ENCODE measurements at places on chromosomes 16 and 17.
A peak's percentile ranks its signal among the peaks of the same experiment; 100 is the strongest.

GRCh38 chr17:72976971-72977770 is 115.3 kb downstream of the SLC39A11 start:
- DNase-seq = no peak

DNA sequence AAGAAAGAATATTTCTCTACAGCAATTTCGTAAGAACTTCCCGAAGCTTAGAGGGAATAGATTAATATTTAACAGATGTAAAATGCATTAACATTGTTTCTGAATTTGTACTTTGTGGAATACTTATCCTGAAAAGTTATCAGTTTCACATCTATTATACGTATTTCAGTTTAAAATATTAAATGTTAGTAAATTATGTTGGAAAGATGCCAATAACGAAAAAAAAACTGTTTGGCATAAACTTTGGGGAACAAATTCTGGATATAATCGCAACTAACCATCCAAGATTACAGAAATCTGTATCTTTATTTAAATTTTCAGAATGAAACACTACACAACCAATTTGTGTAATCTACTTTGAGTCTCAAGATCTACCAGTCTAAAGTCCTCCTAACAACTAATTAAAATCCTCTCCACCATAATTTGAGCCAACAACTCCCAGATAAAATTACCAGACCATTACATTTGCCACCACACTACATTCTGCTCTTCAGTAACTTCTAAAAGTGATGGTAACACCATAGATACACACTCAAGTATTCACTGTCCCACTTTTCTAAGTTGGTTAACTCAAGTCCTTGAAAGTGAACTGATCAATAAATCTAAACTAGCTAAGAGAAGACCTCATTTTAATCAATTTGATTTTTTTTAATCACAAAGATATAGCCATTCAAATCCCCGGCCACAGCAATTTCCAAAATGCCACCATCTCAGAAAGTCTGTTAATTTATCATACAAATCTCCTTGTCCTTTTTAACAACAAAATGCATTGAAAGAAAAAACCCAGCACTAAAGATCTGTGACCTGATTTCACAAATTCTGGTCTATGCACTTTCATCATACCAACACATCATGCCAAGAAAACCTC is 2.0 kb downstream of the SIAH1 start:
- no peak for DNase-seq

GRCh38 chr17:28473542-28473941 is at the start of gene SLC13A2:
TSS of gene SLC13A2 (plus strand) at chr17:28473644. CDS start at chr17:28473713, 69 bp downstream.
- DNase-seq = peak; percentile 8

GRCh38 chr16:58200004-58200797 is 2.3 kb upstream of the CSNK2A2 start:
- no peak for DNase-seq

GRCh38 chr17:38459567-38459966 is 31.3 kb downstream of the ARHGAP23 start:
- peak; percentile 70 for DNase-seq

DNA sequence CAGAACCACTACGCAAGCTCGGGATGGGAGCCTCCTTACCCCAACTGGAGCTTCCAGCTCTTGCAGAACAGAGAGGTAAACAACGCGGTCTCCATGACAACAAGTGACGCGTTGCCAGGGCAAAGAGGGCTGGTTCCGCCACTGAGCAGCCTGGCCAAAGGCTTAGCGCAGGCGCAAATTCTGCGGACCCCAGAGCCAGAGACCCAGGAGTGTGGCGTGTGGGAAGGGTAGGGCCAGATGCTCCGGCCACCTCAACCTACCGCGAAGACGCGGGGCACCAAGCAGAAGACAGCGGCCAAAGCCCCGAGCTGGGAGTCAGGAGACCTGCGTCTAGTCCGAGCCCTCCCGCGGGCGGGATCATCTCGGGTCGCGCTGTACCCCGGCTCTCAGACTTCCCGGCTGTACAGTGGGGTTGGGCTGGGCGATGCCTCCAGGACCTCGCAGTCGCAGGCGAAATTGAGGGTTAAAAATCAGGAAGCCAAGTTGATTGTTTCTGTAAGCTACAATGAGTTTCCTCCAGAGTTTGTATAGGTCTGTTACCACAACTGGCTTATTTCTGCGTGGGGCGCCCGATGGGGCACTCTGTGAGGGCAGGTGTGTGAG is at the start of gene TEKT1:
TEKT1 (minus strand) TSS at position 69 of the 603 bp plus-strand sequence. CDS start 1,353 bp downstream, outside the sequence.
- DNase-seq = no peak

- DNase-seq = no peak
Observed at GRCh38 chr17:17633310-17633709, 41.8 kb upstream of the PEMT start.

DNA sequence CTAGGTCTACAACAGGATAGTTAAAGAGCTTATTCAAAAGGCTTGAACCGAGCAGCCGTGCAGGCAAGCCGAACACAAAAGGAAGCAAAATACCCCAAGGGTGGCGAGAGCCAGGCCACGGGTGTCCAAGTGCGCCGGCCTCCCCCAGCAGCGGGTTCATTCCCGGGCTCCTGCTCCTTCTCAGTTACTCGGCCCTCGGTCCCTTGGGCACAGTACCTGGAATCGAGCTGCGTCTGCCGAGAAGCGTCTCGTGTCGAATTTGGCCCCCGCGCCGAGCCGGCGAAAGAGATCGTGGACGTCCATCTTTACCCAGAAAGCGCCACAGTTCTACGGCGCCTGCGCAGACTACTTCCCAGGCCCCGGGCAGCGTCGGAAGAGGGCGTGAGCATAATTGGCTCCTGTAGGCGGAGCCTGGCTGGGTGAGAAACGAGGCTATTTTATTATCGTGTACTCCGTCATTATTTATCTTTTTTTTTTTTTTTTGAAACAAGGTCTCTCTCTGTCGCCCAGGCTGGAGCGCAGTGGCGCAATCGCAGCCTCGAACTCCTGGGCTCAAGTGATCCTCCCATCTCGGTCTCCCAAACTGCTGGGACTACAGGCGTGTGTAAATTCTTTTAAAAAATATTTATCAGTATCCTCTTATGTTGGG is at the start of gene DDX52:
DDX52 (minus strand) TSS at position 329 of the 649 bp plus-strand sequence; CDS start at position 303, 26 bp downstream.
- peak; percentile 91 for DNase-seq

DNA sequence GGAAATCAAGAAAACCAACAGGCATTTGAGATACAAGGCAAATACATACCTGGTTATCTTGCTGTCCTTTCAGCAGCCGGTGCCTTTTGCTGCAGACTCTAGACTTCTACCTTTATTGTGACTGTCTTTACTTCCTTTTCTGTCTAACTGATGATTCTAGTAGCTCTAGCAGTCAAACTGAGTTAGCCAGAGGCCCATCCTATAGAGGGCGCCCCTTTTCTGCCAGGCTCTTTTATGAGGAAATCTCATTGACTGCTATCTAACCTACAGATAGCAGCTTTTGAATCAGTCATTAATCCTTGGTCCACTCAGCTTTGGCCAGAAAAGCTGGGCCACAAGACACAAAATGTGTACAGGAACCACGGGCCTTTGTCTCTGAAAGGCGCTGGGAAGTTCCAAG is 87.5 kb upstream of the WSB1 start:
- no peak for DNase-seq

DNA sequence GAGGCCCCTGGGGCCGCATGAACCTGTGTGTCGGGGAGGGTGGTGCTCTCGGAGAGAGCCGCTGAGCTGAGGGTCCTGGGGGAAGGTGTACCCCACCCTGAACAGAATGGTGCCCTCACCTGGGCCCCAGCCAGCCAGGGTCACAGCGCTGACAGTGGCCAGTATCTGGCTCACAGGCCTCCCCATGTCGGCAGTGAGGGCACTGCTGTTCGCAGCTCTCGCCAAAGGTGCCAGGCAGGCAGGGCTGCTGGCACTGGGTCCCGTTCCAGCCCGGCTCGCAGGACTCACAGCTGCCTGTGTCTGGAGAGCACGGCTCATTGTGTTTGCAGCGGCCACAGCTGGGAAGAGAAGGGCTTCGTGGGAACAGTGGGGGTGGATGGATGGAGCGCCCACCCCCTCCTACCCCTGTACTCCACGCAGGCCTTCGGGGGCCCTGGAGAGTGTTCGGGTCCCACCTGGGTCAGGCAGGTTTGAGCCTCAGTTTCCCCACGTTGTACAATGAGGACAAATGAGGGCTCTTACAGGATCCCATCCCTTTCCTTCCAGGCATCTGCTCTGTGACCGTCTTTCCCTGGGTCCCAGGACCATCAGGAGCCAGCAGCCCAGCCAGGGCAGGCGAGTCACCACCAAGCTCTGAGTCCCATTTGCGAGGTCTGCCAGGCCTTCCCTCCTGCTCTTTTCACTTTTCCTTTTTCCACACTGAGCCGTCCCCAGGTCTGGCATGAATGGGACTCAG is 5.0 kb downstream of the SCARF1 start:
- no peak for DNase-seq

DNA sequence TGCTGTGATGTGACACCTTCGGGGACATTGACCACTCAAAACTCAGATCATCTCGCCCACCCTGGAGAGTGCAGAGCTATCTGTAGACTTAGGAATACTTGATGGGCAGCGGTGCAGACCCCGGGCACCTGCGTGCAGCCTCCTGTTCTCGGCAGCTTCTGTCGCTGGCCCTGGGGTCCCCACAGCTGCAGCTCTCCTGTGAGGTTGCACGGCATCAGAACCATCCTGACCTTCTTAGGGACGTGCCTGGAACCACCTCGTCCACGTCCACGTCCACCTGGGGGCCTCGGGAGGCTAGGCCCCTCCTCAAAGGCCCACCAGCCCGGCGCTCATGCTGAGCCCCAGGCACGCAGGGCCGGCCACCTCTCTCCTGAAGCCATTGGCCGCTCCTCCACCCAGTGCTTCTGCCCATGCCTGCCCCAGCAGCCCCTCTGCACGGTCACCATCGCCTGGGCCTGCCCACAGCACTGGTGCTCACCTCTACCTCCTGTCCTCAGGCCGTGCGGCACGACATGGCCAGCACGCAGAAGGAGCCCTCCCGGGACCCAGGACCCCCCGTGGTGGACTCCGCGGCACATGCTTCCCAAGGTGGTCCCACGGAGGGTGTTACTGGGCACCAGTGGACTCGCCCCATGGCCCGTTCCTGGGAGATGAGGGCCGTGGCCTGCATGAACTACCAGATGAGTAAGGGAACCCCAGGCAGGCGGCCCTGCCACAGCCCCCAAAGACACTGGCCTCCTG is 2.3 kb upstream of the WFIKKN1 start:
- no peak for DNase-seq

GRCh38 chr17:3693141-3693540 is 2.8 kb downstream of the P2RX5 start:
- no peak for DNase-seq

DNA sequence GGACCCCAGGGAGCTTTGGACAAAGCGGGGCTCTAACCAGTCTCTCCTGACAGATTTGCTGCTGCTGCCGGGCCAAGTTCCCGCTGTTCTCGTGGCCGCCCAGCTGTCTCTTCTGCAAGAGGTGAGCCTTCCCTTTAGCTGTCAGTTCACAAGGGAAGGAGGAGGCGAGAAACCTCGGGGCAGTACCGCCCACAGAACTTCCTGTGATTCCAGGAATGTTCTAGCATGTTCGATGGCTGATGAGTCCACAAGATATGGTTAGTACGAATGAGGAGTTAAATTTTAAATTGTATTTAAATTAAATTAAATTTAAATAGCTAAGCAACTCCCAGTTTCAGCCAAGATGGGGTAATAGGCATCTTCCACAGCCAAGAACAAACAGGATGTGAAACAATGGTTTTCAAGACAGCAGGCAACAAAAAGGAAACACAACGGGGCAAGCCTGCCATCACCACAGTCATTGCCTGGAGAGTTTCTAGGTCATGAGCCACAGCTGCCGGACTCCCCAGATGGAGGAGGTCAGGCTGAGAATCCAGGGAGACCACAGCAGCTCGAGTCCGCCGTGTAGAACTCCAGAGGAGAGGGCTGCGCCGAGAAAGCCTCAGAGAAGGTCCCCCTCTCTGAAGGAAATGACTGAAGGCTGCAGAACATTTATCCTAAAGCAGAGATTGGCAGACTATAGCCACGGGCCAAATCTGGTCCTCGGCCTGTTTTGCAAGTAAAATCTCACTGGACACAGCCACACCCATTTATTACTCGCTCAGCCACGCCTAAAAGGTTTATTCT is 9.5 kb upstream of the TCF25 start:
- no peak for DNase-seq

GRCh38 chr16:27225536-27226360 is 22.4 kb downstream of the KDM8 start:
- DNase-seq = no peak

GRCh38 chr16:14600164-14600563 is 29.9 kb downstream of the PARN start:
- no peak for DNase-seq

GRCh38 chr16:30619202-30619601 is 9.0 kb upstream of the ZNF689 start:
- DNase-seq = peak; percentile 39

- DNase-seq = no peak
Observed at GRCh38 chr16:9655051-9655450, 527.2 kb downstream of the GRIN2A start.

GRCh38 chr16:58026705-58027160 is 1.2 kb downstream of the MMP15 start:
- DNase-seq = no peak

- DNase-seq = peak; percentile 31
Observed at GRCh38 chr16:70700101-70701020, 14.5 kb upstream of the MTSS2 start.

DNA sequence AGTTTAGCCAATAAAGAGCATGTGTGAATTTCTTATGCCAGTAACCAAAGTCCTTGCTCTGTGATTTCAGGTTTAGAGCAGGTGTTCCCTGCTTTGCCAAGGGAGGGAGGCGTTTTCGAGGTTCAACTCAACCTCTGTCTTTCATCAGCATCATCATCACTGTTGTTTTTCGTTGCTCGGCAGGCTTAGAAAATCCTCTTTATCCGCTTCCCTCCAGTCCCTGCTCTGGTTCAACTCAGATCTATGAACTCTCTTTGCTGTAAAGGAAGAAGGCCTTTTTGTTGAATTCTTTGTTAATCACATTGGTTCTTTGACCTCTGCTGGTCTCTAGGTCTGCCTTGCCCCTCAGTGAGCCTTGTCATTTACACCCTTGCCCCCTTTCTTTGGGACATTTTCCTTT is 243.9 kb upstream of the RBFOX1 start:
- no peak for DNase-seq

- DNase-seq = no peak
Observed at GRCh38 chr16:62058412-62058811, 22.2 kb upstream of the CDH8 start.

DNA sequence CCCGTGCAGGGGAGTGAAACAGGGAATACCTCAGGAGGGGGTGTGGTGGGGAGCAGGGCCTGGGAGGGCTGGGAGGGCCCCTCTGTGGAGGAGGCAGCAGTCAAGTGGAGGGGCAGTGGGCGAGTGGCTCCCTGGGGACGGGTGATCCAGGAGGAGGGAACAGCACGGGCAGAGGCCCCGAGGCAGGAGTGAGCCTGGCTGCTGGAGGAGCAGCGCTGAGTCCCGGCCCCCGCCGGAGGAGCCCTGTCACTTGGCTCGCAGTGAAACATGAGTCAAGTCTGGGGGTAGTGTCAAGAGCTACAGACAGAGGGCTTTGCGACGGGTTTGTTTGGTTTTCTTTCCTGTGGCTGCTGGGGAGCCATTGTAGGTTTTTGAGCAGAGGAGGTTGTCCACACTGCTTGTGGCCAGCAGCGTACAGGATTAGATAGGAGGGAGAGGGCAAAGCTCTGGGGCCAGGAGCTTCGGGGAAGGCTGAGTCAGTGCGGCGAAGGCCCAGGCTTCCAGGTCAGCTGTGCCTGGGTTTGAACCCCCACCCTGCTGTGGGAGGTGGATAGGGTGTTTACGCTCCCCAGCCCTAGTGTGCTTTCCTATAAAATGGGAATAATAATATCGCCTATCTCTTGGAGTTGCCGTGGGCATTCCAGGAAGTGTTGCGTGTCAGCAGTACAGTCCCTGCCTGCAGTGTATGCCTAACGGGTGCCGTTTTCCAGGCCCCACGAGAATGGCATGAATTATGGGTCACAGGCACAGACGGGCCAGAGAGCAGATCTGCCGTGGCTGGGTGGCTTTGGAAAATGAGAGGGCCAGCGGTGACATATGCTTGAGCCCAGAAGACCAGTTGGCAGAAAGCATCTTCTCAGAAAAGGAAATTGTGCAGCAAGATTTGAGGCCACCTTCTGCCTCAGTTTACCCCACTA is 115.9 kb upstream of the CIBAR2 start:
- DNase-seq = no peak

Data from NCI-H1694 treated with DMSO at 0.1 percent for 48 hours (cell line).